ENCODE measurements at places on chromosomes 6 and 20. TPM values are rescaled to one million over a fixed set of nuclear protein-coding genes. Genes with fewer than 3 reads are reported as not detected.

CD109 gene
- 80.0 TPM for total RNA-seq

PACSIN1 gene
- total RNA-seq = not detected

C6orf15 gene
- total RNA-seq = not detected

CNR1 gene
- under 0.01 TPM for total RNA-seq

WFDC12 gene
- total RNA-seq = not detected

All from placental pericyte (primary cell).